Stimulated activated CD4-positive, alpha-beta T cell treated with anti-CD3 and anti-CD28 coated beads, Interleukin-12 subunit alpha, Interleukin-12 subunit beta, amount 100 ng/mL, for 4 hours (primary cell): ENCODE measurements at places on chromosomes 5 and 9.

GRCh38 chr9:38136386-38136785 is 67.4 kb upstream of the SHB start:
- no peak for DNase-seq

GRCh38 chr9:7509576-7510145 is 289.9 kb downstream of the DMAC1 start:
- no peak for DNase-seq

- DNase-seq = no peak
Observed at GRCh38 chr5:73587923-73588322, 22.4 kb downstream of the UTP15 start.

GRCh38 chr9:96029722-96030530 is 154.4 kb downstream of the ERCC6L2 start:
- no peak for DNase-seq

GRCh38 chr5:133262690-133263089 is 210.9 kb downstream of the HSPA4 start:
- no peak for DNase-seq

- DNase-seq = no peak
Observed at GRCh38 chr5:145407300-145408047, 427.7 kb downstream of the PRELID2 start.

DNA sequence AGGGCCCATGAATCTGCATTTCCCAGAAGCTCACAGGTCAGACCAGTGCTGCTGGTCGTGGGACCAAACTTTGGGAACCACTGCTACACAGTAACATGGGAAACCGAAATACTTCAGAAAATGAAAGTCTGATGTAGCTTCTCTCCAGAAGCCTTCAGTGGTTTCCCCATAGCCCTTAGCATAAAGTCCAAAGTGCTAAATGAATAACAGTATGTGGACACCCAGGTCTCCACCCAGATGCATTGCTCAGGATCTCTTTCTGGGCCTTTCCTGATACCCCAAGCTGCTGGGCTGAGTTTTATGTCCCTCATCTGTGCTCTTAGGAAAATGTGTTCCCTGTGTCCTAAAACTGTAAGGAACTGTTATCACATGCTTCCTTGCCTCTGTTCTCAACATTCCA is 100.4 kb downstream of the NFIB start:
- DNase-seq = no peak

DNA sequence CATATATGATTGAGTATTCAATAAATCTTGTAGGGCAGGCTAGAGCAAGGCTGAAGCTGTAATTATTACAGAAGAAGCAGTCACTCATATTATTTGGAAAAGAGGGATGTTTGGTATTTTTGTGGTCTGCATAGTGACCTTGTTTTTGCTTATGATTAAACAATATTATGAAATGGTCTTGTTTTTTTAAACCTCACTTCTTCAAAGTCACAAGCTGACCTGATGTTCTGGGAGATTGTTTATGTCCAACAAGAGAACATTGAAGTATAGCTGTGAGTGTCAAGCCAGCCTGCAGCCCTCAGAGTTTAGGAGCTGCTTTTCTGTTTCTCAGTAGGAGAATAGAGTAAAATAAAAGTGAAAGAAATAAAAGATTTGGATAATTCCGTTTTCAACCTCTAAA is 342.2 kb downstream of the LRRC70 start:
- DNase-seq = no peak

DNA sequence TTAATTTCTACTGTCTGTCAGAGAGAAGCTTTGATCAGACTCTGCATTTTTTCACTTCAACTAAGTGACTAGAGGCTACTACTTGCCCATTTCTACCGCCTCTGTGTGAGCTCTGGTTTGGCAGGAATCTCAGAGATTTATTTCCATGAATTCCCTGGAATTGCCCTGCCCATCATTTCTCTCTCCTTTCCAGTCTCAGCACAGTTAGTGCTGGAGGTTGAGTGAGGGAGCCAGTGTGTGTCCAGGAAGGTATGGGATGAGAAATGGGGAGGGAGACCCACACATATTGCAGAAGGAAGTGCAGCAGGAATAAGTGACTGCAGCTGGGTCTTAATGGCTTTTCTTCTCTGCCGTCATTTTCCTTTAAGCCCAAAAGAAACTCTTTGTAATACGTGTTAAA is 443.1 kb upstream of the ZNF462 start:
- no peak for DNase-seq
